ENCODE measurements at places on chromosomes 12 and 14. TPM values are rescaled to one million over a fixed set of nuclear protein-coding genes. Genes with fewer than 3 reads are reported as not detected.

DNA sequence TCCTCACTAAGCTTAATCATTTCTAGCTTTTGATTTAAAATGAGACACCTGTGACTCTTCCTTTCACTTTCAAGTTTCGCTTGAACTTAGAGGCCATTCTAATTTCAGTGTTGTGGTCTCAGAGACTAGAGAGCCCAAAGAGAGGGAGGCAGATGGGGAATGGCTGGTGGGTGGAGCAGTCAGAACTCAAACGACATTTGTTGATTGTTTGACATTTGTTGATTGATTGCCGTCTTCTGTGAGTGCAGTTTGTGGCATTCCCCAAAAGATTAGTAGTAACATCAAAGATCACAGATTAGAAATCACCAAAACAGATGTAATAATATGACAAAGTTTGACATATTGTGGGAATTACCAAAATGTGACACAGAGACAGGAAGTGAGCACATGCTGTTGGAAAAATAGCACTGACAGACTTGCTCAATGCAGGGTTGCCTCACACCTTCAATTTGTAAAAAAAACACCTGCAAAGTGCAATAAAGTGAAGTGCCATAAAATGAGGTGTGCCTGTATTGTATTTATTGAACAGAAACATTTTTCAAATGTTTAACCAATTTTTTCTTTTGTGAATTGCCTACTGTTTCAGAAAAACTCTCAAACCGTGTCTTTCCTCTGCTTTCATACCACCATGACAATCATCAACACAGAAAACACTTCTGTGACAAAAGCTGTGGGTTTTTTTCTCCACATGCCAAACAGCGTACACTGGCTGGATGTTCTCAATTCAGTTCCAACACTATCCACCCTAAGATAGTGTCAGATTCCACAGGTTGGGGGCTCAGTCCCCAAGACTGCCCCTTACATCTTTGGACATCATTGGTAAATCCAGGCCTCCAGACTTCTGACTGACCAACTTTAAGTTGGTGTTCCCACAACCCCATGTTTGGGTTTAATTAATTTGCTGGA is 376.3 kb upstream of the RGS6 start:
- DNase-seq = no peak
- no peaks in the 10 kb centered on the region for H3K27me3 ChIP-seq
- peak overlapping the region; percentile 50 for H3K27ac ChIP-seq
- H3K36me3 ChIP-seq = 0 out of 2 replicates have a peak, but pooled peaks cover 3% of the 10 kb centered on the region
- peaks cover 8% of the 10 kb centered on the region for H3K4me1 ChIP-seq

DNA sequence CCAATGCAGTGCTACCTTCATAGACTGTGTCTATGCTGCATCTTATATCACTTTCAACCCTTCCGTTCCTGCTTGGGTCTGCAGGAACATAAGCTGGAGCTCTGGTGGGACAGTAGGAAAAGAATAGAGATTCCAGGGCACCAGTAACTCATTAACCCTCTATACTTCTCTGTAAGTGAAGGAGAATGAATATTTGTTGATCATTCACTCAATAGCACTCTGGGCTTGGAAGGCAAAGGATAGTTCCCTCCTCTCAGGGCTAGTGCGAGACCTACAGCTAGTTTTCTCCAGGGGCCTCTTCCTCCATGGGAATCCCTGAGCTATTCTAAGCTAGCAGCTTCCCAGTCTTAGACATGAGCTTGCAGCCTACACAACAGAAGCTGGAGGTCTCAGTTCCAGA is 84.7 kb downstream of the BMP4 start:
- DNase-seq = no peak
- no peaks in the 10 kb centered on the region for H3K36me3 ChIP-seq
- H3K4me3 ChIP-seq = no peak overlapping the region
- no peaks in the 10 kb centered on the region for H3K27me3 ChIP-seq

DNA sequence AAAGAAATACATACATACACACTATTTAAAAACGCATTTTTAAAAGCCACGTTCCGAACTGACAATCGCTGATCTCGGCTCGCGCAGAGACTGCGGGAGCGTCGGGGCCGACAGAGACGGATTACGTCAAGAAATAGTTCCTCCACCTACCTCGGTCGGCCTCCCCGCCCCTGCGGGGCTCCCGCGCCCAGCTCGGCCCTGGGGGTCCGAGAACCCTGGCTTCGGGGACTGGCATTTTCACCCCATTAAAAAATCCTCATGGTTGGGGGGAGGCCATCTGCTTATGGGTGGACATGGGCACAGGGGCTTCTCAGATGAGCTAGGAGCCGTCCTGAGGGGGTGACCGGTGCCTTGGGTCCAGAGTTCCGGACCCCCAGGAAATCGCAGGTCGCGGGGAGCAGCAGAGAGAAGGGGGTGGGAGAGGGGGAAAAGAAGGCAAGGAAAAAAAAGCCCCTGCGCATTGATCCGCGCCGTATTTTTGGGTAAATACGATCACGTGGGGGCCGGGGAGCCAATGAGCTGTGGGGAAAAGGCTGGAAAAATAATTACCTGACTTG is 324 bp upstream of the HOXC9 start:
- no peak overlapping the region for H3K27ac ChIP-seq
- H3K4me1 ChIP-seq = 0 out of 2 replicates have a peak, but pooled peaks cover 4% of the 10 kb centered on the region
- H3K36me3 ChIP-seq = no peaks in the 10 kb centered on the region
- no peak for DNase-seq
- no peak overlapping the region for H3K4me3 ChIP-seq

GRCh38 chr14:54554401-54554800 is 12.5 kb upstream of the SAMD4A start:
- no peaks in the 10 kb centered on the region for H3K4me1 ChIP-seq
- DNase-seq = no peak
- H3K27me3 ChIP-seq = no peaks in the 10 kb centered on the region
- H3K36me3 ChIP-seq = no peaks in the 10 kb centered on the region

- H3K27ac ChIP-seq = no peak overlapping the region
- H3K27me3 ChIP-seq = no peaks in the 10 kb centered on the region
- 0 out of 2 replicates have a peak, but pooled peaks cover 4% of the 10 kb centered on the region for H3K4me1 ChIP-seq
Measured at GRCh38 chr12:24919346-24920001, 29.4 kb downstream of the BCAT1 start.

GRCh38 chr14:97219431-97220017 is 422.3 kb downstream of the VRK1 start:
- no peaks in the 10 kb centered on the region for H3K36me3 ChIP-seq
- no peak overlapping the region for H3K4me3 ChIP-seq
- H3K27me3 ChIP-seq = peaks cover 70% of the 10 kb centered on the region
- H3K27ac ChIP-seq = no peak overlapping the region
- no peak for DNase-seq

DNA sequence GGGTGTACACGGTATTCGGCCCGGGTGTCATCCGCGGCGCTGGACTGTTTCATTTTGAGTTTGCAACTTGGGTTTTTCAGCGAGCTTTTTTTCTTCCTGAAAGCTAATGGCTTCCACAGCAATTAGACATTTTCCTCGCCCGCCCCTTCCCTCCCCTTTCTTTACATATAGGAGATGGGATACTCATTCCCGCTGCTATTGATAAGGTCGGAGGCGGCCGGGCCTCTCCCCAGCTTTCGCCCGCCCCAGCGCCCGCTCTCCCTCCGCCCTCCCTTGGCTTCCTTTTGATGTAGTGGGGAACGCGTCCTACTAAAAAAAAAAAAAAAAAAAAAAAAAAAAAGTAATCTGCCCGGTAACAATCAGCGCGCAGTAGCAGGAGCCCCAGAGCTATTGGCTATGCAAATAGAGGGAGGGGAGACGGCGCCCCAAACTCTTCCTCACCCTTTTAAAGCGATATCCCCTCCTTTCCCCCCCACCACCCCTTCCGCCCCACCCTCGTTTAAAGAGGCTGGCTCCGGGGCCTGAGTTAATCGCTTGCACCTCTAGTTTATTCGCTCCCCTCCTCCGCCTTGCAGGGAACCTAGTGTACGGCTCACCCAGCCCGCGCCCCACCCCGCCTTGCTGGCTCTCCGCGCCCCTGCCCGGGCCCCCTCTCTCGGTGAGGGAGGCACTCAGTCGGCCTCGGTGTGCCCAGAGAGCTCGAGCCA is 1.7 kb upstream of the CCND2 start:
- H3K4me1 ChIP-seq = no peaks in the 10 kb centered on the region
- no peak for DNase-seq
- no peak overlapping the region for H3K27ac ChIP-seq
- peaks cover 81% of the 10 kb centered on the region for H3K27me3 ChIP-seq
- H3K36me3 ChIP-seq = no peaks in the 10 kb centered on the region
- H3K4me3 ChIP-seq = no peak overlapping the region

DNA sequence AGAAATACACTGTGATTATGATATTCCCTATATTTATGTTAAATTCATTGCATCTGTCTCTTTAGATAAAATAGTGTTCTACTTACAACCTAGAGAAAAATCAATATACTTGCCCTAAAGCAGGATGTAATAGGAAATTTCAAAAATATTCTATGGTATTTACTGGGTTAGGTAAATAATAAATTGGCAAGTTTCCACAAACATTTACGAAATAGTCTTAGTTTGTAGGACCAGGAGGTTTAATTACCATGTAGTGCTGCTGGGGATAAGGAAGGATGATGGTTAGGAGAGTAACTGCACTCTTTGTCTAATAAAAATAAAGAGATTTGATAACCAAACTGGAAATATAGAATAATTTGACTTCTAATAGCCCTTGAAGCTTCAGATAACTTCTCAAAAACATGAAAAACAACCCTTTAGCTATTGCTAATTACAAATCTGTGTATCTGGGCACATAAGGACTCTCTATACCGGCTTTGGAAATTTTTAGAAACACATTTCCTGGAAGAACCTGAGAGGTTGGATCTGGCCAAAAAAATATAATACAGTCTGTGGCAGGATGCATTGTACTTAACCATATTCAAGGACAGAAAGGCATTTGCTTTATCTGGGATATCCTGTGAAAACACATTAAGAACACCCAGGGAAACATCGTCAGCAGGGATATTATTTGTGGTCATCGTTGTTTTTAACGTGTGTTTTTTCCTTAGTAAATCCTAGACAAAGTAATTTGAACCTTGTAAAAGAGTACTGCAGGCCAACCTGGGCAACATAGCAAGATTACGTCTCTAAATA is 36.7 kb upstream of the TMCC3 start:
- no peaks in the 10 kb centered on the region for H3K27me3 ChIP-seq
- H3K36me3 ChIP-seq = no peaks in the 10 kb centered on the region
- 0 out of 2 replicates have a peak overlapping the region, but pooled peaks have one; percentile 2 for H3K27ac ChIP-seq
- H3K4me1 ChIP-seq = peaks cover 29% of the 10 kb centered on the region

DNA sequence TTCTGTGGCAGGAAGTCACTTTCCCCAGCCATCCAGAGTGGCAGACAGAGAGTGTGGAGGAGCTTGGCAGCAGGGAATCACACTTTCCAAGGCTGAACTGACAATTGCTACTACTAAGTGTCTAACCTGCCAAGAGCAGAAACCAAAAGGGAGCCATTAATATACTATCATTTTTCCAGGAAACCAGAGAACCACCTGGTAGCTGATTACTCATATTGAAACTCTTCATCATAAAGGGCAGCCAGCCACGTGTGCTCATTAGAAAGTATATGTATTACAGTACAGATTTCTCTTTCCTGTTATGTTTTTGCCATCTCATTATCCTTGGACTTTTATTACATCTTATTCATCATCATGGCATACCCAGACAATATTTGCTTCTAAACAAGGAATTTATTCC is 374.9 kb downstream of the GXYLT1 start:
- no peaks in the 10 kb centered on the region for H3K27me3 ChIP-seq
- H3K4me1 ChIP-seq = no peaks in the 10 kb centered on the region
- no peaks in the 10 kb centered on the region for H3K36me3 ChIP-seq

GRCh38 chr14:105945896-105946295 is 419.5 kb downstream of the TMEM121 start:
- no peak for DNase-seq
- H3K27me3 ChIP-seq = peaks cover 54% of the 10 kb centered on the region
- no peak overlapping the region for H3K27ac ChIP-seq
- H3K4me3 ChIP-seq = no peak overlapping the region

DNA sequence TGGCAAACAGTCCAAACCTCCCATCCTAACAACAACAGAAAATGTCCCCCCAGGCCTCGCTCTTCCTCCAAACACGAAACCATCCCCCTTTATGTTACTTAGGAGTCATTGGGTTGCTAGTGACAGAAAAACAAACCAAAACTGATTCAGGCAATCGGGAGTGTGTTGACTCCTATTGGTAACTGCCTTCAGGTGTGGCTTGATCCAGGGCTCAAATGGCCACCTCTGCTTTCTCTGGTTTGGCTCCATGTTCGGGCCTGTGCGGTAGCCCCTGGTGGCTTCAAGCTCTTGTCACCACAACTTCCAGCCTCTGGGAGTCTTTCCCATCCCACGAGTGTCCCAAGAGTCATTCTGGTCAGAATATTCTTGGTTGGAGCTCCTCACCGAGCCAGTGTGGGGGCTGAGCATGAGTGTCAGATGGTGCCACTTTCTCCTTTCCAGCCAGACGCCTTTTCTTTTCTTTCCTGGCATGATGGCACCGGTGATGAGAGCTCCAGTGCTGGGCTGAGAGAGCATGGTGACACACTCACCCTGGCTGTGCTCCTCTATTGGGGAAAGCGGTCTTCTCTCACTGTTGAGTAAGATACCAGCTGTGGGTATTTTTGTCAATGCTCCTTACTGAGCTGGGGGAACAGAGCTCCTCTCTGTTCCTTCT is 38.6 kb downstream of the NOC4L start:
- H3K36me3 ChIP-seq = no peaks in the 10 kb centered on the region
- no peak overlapping the region for H3K27ac ChIP-seq
- H3K4me1 ChIP-seq = no peaks in the 10 kb centered on the region
- no peak for DNase-seq
- no peak overlapping the region for H3K4me3 ChIP-seq

DNA sequence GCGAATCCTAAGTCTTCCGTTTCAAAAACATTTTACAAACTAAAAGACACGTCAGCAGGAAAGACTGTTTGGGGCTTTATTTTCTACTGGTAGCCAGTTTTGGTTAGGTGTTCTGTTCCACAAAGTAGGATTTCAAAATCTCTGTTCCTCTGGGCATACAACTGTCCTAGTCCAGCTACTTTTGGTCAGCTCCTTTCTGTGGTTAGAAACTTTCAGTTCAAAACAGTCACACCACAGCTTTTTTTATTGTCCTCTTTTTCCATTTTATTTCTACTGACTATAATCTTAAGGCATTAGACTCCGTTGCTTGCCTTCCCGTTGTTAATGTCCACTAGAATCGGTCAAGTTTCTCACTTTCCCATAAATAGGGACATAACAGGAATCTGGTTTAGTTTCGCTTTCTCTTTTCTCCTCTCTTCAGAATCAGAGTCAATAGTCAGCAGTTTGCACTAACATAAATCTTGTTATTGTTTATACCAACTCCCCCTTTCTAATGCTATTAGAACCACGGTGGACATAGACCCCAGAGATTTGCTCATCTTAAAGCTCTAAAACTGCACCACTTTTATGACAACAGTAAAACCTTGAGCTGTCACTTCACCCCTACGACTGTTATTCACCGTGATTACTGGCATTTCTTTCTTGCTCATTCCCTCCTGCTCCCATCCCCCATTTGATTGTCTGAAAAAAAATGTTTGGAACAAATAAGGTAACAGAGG is 41.5 kb upstream of the NPAS3 start:
- DNase-seq = no peak
- H3K27ac ChIP-seq = no peak overlapping the region
- H3K27me3 ChIP-seq = no peaks in the 10 kb centered on the region
- no peaks in the 10 kb centered on the region for H3K36me3 ChIP-seq
- H3K4me1 ChIP-seq = no peaks in the 10 kb centered on the region
- H3K4me3 ChIP-seq = peak overlapping the region; percentile 61

CCDC175 gene
- not detected for total RNA-seq

HHIPL1 gene
- total RNA-seq = 0.48 TPM

TMEM121 gene
- total RNA-seq = 1.1 TPM

All from PC-9 (cell line).